Activated CD4-positive, alpha-beta T cell treated with anti-CD3 and anti-CD28 coated beads, Interleukin-2, amount 10 ng/mL, durations not matched to agents 24 days and 14 days (primary cell): ENCODE measurements at places on chromosomes 7 and 10. TPM values are rescaled to one million over a fixed set of nuclear protein-coding genes. Genes with fewer than 3 reads are reported as not detected.

- H3K36me3 ChIP-seq: peaks cover 23% of the 10 kb centered on the region
- peak overlapping the region; percentile 93 for H3K27ac ChIP-seq
- peak; percentile 92 for DNase-seq
- no peaks in the 10 kb centered on the region for H3K27me3 ChIP-seq
- H3K4me1 ChIP-seq: peaks cover 29% of the 10 kb centered on the region
Measured at GRCh38 chr10:133274751-133275683, 1.7 kb downstream of the ADAM8 start.

DNA sequence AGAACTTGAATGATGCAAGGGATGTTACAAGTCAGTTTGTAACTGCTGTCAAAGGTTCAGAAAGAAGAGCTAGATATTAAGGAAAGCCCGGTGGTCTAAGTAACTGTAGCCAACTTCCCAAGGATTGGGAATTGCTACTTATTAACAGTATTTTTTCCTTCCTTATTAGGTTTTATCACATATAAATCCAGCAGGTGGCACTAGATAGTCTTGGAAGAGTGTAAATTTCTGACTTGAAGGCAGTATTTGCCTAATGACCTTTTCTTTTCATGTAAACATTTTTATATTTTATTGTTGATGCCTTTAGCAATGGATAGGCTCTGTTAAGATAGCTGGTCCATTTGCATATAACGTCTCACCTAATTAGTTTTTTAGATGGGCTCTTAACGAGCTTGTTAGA is 51.2 kb downstream of the ANLN start:
- H3K4me3 ChIP-seq: no peak overlapping the region
- no peak for DNase-seq
- no peaks in the 10 kb centered on the region for H3K27me3 ChIP-seq
- peaks cover 27% of the 10 kb centered on the region for H3K36me3 ChIP-seq
- H3K27ac ChIP-seq: no peak overlapping the region
- H3K4me1 ChIP-seq: no peaks in the 10 kb centered on the region

Gene AKR1B15
- total RNA-seq: not detected in 2 replicates

Gene CTAGE8
- total RNA-seq: 0.99 and 2.0 TPM in 2 replicates

GRCh38 chr7:22932896-22933295 is 81.0 kb downstream of the HYCC1 start:
- no peaks in the 10 kb centered on the region for H3K36me3 ChIP-seq
- peaks cover 8% of the 10 kb centered on the region for H3K27me3 ChIP-seq
- H3K4me1 ChIP-seq: no peaks in the 10 kb centered on the region
- H3K27ac ChIP-seq: no peak overlapping the region
- no peak for DNase-seq
- H3K4me3 ChIP-seq: no peak overlapping the region

Gene VAX1
- not detected in 2 replicates for total RNA-seq

- H3K36me3 ChIP-seq: no peaks in the 10 kb centered on the region
- H3K27ac ChIP-seq: peak overlapping the region; percentile 78
- peak; percentile 77 for DNase-seq
- H3K4me3 ChIP-seq: peak overlapping the region; percentile 57
- H3K27me3 ChIP-seq: peaks cover 1% of the 10 kb centered on the region
Measured at GRCh38 chr7:101740981-101741725, 76.3 kb upstream of the CUX1 start.

Gene UNC5B
- 0.02 and 0.14 TPM in 2 replicates for total RNA-seq

DNA sequence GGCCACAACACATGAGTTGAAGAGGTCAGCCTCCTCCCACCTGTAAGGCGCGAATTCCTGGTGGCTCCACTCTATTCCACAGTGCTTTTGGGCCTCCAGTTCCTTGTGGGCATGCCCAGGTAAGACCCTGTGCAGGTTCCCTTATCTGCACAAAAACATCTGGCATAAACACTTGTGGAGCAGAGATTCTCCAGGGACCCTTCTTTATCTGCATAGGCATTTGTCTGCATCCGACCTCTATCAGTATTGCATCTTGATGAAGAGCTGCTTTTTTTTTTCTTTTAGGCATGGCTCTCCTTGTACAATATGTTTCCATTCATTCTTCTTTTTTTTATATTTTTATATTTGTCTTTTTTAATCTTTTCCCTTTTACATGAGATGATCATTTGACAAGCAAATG is 58.4 kb downstream of the ANKMY2 start:
- no peak for DNase-seq
- H3K36me3 ChIP-seq: no peaks in the 10 kb centered on the region
- H3K4me3 ChIP-seq: no peak overlapping the region
- no peaks in the 10 kb centered on the region for H3K4me1 ChIP-seq
- peaks cover 2% of the 10 kb centered on the region for H3K27me3 ChIP-seq
- H3K27ac ChIP-seq: no peak overlapping the region

GRCh38 chr10:68871731-68872342 is 29.3 kb upstream of the DDX50 start:
- DNase-seq: no peak
- no peak overlapping the region for H3K4me3 ChIP-seq
- no peaks in the 10 kb centered on the region for H3K36me3 ChIP-seq
- H3K27me3 ChIP-seq: no peaks in the 10 kb centered on the region
- peaks cover 7% of the 10 kb centered on the region for H3K4me1 ChIP-seq

DNA sequence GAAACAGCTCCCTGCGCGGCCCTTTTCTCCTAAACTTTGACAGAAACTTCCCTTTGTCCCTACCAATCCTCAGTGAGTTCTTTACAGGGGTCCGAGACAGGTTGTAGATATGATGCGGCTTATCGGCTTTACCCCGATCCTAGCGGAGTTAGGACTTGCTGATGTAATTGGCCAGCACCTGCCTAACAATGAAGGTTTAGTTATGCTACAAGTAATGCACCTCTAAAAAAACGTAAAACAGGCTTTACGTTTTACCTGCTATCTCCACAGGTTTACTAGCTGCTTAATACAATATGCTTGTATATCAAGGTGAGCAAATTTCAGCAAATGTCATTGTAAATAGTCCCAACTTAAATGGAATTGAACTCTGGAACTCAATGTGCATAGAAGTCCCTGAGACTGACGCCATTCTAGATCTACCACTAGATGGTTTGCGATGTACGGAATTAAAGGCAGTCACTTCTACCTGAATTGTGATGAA is 697 bp upstream of the SNX13 start:
- H3K27ac ChIP-seq: peak overlapping the region; percentile 93
- peaks cover 33% of the 10 kb centered on the region for H3K4me1 ChIP-seq
- peak overlapping the region; percentile 99 for H3K4me3 ChIP-seq
- H3K27me3 ChIP-seq: peaks cover 21% of the 10 kb centered on the region

DNA sequence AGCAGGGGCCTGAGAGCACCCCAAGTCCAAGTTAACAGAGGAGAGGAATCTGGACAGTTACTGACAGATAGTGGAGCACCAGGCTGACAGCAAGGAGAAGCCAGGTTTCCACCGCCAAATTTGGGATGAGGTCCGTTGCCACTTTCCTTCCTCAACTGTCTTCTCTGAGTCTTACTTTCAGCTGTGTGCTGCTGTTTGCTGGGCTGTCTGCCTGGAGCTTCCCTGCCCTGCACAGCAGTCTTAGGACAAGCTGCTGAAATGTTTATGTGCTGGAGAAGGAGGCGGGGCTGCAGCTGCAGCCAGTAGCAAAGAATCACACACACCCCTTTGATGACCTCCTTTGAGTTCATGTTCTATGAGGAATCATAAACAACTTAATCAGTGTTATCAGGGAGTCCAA is 17.4 kb upstream of the CYP3A7 start:
- H3K4me3 ChIP-seq: no peak overlapping the region
- H3K4me1 ChIP-seq: no peaks in the 10 kb centered on the region
- H3K27ac ChIP-seq: no peak overlapping the region
- no peak for DNase-seq
- no peaks in the 10 kb centered on the region for H3K36me3 ChIP-seq

- no peak overlapping the region for H3K4me3 ChIP-seq
- H3K36me3 ChIP-seq: no peaks in the 10 kb centered on the region
- H3K4me1 ChIP-seq: peaks cover 9% of the 10 kb centered on the region
- H3K27me3 ChIP-seq: peaks cover 7% of the 10 kb centered on the region
- H3K27ac ChIP-seq: no peak overlapping the region
Measured at GRCh38 chr10:92757711-92758104, 68.0 kb downstream of the HHEX start.

Gene MYPN
- total RNA-seq: not detected in 2 replicates

- no peaks in the 10 kb centered on the region for H3K27me3 ChIP-seq
- no peaks in the 10 kb centered on the region for H3K4me1 ChIP-seq
- H3K27ac ChIP-seq: no peak overlapping the region
- DNase-seq: no peak
- no peak overlapping the region for H3K4me3 ChIP-seq
Measured at GRCh38 chr7:132206594-132206993, 369.7 kb downstream of the PLXNA4 start.

- H3K4me1 ChIP-seq: peaks cover 24% of the 10 kb centered on the region
- H3K27me3 ChIP-seq: no peaks in the 10 kb centered on the region
- peaks cover 2% of the 10 kb centered on the region for H3K36me3 ChIP-seq
- peak; percentile 76 for DNase-seq
Measured at GRCh38 chr10:60236869-60237524, 152.7 kb downstream of the ANK3 start.

Gene ERVW-1
- not detected in 2 replicates for total RNA-seq

Gene PTPN20
- total RNA-seq: 0.24 and 0.28 TPM in 2 replicates

Gene UPK3BL1
- 14.4 and 23.0 TPM in 2 replicates for total RNA-seq

Gene IGFBP1
- not detected in 2 replicates for total RNA-seq

- no peaks in the 10 kb centered on the region for H3K36me3 ChIP-seq
- H3K27me3 ChIP-seq: no peaks in the 10 kb centered on the region
- H3K4me3 ChIP-seq: no peak overlapping the region
- peaks cover 10% of the 10 kb centered on the region for H3K4me1 ChIP-seq
- peak; percentile 76 for DNase-seq
- H3K27ac ChIP-seq: no peak overlapping the region
Measured at GRCh38 chr10:69413221-69413865, 3.4 kb downstream of the TACR2 start.

- no peak overlapping the region for H3K4me3 ChIP-seq
- H3K27me3 ChIP-seq: no peaks in the 10 kb centered on the region
- H3K36me3 ChIP-seq: no peaks in the 10 kb centered on the region
Measured at GRCh38 chr10:131842351-131843088, 58.3 kb upstream of the PPP2R2D start.

DNA sequence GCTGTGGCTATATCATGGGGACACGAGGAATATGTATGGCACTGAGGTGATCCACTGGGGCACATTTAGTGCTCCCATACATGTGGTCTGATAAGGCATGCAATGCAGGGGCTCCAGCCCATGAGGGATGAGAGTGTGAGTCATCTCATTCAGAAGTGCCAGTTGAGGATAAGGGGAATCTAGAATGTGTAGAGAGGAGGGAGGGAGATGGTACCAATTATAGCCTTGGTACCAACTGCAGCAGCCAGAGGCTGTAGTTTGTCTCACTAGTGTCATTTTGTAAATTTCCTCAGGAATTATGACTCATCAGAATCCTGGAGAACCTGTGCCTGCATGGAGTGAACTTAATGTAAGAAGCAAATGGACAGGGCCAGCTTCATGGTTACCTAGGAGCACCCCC is 46.2 kb downstream of the LAMB4 start:
- H3K27ac ChIP-seq: no peak overlapping the region
- DNase-seq: no peak
- no peaks in the 10 kb centered on the region for H3K27me3 ChIP-seq

Gene KDM7A
- 21.8 and 25.9 TPM in 2 replicates for total RNA-seq

DNA sequence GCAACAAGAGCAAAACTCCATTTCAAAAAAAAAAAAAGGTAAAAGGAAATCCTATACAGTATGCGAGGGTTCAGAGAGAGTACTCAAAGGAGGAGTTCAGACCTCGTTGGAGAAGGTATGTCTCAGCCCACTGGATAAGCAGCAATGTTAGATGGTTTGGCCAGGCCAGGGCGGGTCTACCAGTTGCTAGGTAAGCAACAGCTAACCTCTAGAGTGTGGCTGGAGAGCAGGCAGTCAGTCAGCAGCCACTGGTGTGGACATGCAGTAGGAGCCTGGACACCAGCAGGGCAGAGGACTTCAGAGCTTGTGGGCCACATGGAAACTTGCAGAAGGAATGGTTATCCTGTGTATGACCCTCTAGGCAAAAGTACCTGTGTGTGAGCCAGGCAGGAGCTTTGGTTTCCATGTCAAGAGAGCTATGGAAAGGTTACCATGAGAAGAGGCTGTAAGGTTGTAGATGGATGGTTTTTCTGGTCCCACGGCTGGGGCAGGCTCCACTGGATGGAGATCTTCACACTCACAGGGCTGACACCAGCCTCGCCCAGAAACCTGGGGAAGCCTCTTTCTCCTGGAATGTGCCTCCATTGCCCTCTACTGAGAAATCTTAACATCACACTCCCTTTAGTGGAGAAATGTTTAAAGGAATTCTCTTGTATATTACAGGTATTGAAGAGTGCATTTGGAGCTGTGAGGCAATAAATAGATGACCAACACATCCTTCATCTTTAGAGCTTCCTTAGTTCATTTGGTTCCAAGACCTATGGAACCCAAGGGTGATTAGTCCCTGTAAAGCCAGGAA is 63.6 kb downstream of the CCDC186 start:
- DNase-seq: peak; percentile 53
- no peak overlapping the region for H3K4me3 ChIP-seq
- H3K27me3 ChIP-seq: peaks cover 22% of the 10 kb centered on the region
- no peaks in the 10 kb centered on the region for H3K36me3 ChIP-seq

Gene EIF3A
- 179 and 183 TPM in 2 replicates for total RNA-seq

Gene EVX1
- not detected in 2 replicates for total RNA-seq

GRCh38 chr7:6675807-6676405 is 30.8 kb downstream of the ZNF12 start:
- no peak overlapping the region for H3K27ac ChIP-seq
- DNase-seq: no peak
- no peaks in the 10 kb centered on the region for H3K4me1 ChIP-seq
- no peaks in the 10 kb centered on the region for H3K27me3 ChIP-seq

- DNase-seq: no peak
- no peak overlapping the region for H3K4me3 ChIP-seq
- H3K27ac ChIP-seq: no peak overlapping the region
- no peaks in the 10 kb centered on the region for H3K36me3 ChIP-seq
- peaks cover 28% of the 10 kb centered on the region for H3K4me1 ChIP-seq
- H3K27me3 ChIP-seq: peaks cover 3% of the 10 kb centered on the region
Measured at GRCh38 chr10:62658516-62658915, 146.0 kb upstream of the ADO start.

DNA sequence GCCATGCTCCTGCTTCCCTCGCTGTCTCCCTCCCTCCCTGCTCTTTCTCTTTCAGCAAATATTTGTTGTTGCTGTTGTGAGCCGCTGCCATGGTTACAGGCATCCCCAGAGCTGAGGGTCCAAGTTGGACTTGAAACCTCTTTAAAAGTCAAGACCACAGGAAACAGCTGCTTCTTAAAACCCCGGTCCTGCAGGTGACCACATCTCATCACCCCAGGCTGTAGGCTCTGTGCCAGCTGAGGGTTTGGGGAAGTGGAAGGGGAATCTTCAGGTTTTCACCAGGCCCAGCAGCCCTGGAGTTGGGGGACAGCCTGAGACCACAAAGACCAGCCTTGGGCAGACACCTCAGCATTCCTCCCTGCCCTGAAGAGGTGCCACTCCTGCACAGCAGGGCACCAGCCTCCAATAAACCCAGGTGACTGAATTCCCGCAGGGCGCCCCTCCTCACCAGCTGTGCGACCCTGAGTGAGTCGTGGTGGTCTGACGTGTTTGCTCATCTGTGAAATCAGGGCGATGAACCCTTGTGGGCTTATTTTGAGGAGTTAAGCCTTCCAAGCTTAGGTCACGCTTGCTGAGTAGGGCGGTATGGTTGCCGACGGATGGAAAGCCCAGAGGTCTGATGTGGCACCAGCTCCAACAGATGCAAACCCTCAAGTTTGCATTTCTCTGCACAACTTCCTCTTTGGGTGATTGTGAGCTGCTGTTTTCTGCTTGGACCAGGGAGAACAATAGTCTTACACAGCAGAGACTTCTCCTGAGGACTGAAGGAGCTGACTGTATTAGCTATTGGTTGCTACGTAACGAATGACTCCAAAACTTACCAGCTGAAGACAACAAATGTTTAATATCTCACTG is 24.8 kb downstream of the NPTX2 start:
- no peaks in the 10 kb centered on the region for H3K27me3 ChIP-seq
- no peak overlapping the region for H3K27ac ChIP-seq
- no peaks in the 10 kb centered on the region for H3K4me1 ChIP-seq
- no peak for DNase-seq
- H3K4me3 ChIP-seq: no peak overlapping the region
- H3K36me3 ChIP-seq: no peaks in the 10 kb centered on the region

Gene TEX47
- total RNA-seq: not detected in 2 replicates
